Activated CD8-positive, alpha-beta memory T cell treated with anti-CD3 and anti-CD28 coated beads, Interleukin-2, amount 10 ng/mL, durations not matched to agents 7 days and 5 days (primary cell): ENCODE measurements at places on chromosomes 13 and 19. TPM values are rescaled to one million over a fixed set of nuclear protein-coding genes. Genes with fewer than 3 reads are reported as not detected.
A peak's percentile ranks its signal among the peaks of the same experiment; 100 is the strongest.

DNA sequence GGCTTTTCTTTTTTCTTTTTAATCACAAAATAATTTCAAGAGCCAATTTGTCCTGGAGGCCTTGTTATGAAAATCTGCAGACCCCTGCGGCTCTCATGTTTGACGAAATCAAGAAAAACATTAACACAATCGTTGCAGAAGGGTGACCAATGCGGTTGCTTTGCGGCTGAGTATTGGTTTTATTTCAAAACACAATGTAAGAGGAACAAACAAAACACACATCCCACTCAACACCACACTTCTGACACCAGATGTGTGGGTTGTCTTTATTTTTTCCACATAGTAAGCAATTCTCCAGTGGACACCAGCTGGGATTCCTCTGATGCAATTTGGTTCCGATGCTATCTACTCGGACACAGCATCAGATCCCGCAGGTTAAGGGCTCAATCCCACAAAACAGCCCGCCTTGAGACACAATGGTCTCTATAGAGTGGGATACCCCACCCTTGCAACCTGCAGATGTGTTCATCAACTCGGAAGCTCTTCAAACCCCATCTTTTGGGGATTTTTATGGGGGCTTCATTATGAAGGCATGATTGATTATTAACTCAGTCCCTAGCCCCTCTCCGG is 21.9 kb upstream of the CCDC124 start:
- no peak for DNase-seq

- no peak for DNase-seq
Observed at GRCh38 chr13:42149136-42149535, 100.7 kb downstream of the DGKH start.

The CAPN12 gene
- 8.4 TPM for total RNA-seq

The ZNF835 gene
- total RNA-seq, result 2.1 TPM

DNA sequence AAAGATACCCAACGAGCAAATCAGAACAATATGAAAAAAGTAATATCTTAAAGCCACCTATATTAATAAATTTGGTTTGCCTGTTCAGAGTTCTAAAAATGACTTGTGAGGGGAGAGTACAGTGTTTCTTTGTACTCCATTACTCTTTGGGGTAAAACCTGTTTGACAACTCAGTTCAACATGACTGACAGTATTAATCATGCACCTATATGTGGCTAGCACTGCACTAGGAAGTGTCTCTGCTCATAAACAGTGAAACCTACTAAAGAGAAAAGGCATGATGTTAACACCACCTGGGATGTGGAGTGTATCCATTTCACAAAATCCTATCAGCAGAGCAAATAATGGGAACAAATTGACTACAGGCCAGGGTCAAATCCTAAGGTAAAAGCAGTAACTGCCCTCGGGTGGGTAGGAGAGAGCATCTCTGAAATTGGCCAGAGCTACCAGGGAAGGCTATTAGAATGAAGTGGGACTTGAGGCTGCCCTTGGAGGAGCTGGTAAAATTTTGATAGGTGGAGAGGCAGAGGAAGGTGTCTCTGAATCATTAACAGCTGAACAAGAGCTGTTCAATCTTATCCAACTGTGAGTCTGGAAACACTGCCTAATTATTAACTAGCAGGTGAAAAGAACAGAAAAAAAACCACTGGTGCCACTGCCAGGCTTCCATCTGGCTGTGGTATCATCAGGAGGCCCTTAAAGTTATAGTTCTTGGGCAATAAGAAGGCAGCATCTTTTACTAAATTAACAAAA is 365.1 kb downstream of the DNAJC15 start:
- no peak for DNase-seq

DNA sequence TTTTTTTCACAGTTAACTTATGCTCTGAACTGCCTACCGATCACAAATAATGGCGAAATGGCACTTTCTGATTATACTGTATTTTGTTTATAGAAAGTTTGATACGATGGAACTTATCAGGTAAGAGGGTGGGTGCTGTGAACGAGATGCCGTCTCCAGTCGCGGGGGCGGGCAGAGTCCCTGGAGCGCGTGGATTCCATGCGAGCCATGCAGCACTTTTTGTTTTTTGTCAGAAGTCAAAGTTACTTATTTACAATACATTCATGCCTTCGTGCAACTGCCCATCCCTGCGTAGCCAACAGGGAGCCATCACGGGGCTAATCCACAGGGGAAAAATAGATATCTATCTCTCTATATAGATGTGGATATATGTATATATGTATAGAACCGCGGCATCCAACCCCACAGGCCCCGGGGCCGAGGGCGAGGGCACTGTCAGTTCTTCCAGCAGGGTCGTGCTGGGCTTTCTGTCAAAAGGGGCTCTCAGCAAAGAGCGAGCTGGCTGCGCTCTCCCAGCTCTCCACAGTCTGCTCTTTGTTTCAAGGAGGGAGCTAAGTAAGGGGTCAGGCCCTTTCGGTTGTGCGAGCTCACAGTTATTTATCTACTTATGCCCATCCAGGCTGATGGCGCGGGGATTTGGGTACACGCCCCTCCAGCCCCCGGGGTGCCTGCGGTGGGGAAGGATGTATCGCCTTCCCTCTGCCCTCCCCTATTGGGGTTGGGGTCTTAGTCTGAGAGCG is 3.4 kb downstream of the SLITRK1 start:
- no peak for DNase-seq

The ACER1 gene
- total RNA-seq, result not detected

DNA sequence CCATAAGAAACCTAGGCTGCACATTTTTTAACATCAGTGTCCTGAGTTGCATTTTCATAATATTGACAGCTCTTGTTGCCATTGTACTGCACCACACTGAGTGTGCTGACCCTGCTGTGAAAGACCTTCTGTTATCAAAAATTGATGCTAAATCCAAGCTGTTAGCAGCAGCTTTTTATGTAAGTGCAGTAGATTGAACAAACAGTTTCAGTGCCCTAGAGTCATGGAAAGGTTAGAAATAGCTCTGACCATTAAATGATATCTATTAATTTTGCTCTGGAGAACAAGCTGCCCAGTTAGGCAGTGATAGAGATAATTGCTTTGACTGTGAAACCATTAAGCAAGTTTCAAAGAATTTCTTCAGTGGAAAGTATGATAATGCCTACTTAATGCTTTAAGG is 1289.2 kb upstream of the PCDH20 start:
- no peak for DNase-seq

DNA sequence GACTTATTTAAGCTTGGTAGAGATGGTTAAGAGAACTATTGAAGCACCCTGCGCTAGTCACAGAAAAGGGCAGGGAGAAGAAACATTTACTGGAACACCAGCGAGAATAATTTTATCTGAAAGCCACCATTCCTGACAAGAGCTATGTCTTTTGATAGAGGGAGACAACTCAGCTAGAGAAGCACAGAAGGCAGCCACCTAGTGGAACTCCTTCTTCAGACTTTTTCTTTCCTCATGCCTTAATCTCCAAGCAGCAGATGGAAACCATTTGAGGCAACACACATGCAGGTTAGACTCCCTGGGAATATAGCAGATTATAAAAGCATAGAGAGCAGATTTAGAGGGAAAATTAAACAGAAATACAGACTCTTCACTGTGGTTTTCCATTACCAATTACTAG is 813.4 kb downstream of the SLITRK6 start:
- no peak for DNase-seq

DNA sequence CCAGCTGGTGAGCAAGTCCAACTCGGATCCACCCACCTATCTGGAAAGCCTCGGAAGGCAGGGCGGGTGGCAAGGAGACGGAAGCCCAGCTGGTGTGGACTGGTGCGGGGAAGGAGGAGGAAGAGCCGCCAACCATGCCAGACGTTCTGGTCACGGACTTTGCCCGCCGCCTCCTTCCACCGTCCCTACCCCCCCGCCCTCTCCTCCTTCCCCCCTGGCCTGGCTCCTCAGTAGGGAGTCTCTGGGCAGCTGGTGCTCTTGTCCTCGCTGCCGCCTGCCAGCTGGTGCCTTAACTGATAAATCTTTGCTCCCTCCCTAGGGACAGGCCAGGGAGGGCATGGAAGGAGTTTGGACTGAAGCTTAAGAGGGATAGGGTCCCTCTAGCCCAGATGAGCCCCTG is 4.8 kb downstream of the SYNGR4 start:
- no peak for DNase-seq

DNA sequence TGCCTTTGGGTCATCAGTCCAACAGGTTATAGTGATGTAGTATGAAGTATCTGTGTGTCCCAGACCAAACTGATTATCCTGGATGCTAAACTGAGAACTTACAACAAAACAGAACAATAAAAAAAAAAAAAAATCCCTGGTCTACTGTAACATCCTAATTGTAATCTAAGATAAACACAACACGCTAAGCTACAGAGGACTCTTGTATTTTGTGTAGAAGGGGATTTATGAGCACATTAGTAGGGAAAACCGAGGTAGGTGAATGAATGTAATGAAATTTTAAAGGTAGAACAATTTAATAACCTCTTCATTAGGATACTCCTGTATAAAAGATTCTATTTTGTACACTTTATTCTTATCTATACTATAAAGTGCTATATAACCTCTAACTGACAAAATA is 424.1 kb downstream of the NDFIP2 start:
- no peak for DNase-seq

DNA sequence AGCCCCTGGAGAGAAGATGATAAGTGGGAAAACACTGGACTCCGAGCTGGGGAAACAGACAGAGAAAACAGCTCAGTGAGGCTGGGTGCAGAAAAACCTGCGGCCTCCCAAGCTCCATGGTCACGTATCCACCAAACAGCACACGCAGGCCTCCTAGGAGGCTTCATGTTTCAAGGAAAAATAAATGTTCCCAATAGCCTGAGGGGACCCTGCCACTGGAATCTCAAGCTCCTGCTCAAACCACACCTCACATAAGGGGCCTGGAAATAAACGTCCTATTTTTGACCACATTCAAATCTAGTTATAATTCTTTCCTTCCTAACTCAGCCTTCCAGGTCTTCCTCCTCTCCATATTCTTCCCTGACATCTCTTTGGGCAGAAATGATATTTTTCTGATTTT is 225.7 kb downstream of the ABCC4 start:
- no peak for DNase-seq

DNA sequence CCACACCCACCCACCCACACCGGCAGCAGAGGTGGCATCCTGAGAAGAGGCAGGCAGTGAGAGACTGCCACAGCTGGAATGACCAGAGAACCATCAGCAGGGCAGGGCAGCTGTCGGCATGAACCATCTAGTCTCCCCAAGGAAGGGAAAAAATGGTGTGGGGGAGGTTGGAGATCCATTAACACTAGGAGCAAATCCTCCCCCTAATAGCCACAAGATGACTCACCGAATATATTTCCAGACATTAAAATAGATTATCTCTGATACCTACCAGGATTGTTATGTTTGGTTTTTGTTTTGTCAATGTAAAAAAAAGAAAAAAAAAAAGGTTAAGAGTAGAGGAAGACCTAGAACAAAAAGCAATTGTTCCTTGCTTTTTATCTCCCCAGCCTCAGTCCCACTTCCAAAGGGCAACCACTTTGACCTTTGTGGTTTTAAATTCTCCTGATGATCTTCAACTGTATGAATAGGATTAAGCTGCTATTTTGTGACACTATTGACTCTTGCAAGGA is 34.2 kb downstream of the THSD1 start:
- DNase-seq, result no peak

DNA sequence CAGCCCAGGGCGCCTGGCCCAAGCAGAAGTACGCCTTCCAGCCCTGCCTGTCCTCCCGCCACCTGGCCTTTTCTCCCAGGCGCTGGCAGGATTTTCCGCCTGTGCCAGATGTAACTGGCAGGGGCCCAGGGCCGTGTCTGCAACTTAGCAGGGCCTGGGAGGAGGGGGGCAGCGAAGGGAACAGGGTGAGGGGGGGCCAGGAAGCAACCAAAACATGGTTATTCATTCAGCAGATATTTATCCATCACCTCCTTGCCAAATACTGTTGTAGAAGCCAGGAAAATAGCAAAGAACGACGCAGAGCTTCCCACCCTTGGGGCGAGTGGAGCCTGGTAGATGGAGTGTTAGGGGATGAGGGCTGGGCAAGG is 5.6 kb downstream of the TLE6 start:
- no peak for DNase-seq

The ONECUT3 gene
- not detected for total RNA-seq

The LGI4 gene
- not detected for total RNA-seq

DNA sequence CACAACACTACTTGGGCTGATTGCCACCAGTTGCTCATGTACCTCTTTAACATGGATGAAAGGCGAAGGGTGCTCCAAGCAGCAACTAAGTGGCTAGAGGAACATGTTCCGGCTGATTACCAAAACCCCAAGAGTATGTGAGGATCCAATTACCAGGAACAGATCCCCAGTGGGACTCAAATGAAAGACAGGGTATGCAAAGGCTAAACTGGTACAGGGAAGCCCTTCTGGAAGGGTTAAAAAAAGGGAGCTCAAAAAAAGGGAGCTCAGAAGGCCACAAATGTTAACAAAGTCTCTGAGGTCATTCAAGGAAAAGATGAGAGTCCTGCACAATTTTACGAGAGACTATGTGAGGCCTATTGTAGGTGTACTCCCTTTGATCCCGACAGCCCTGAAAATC is 604.7 kb downstream of the UQCRFS1 start:
- no peak for DNase-seq

The POU2F2 gene
- 17.7 TPM for total RNA-seq

The SIAH3 gene
- total RNA-seq, result not detected

The DHRS12 gene
- total RNA-seq, result 6.0 TPM

GRCh38 chr19:48635966-48636858 is 967 bp downstream of the DBP start:
- DNase-seq, result peak; percentile 71

DNA sequence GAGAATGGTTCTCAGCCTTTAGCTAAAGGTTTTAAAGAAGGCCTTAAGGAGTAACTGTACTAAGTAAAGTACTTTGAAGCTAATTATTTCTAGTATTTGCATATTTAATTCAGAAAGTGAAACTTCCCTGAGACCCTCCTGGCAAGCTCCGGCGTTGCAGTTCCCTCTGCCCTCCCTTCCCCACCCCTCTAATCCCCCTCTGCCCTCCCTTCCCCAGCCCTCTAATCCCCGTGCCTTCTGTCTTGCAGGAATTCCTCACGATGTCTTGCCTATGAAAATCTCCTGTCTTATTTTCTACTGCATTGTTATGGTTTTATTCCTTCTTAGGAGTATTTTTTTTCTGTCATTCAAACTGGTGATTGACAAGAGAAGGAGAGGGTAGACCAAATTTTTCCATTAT is 236.9 kb downstream of the COL4A1 start:
- no peak for DNase-seq

DNA sequence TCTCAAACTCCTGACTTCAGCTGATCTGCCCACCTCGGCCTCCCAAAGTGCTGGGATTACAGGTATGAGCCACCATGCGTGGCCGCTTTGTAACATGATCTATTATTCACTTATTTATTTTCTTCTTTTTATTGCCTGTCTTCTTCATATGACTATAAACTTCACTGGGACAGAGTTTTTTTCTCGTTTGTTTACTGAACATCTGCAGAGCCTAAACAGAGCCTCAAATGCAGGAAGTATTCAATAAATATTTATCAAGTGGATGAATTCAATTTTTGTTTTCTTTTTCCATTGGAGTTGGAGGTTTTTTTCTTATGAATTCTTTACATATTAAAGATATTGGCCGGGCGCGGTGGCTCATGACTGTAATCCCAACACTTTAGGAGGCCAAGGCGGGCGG is 54.7 kb downstream of the SKA3 start:
- DNase-seq, result no peak

The IGSF23 gene
- not detected for total RNA-seq

The ZNF726 gene
- 14.2 TPM for total RNA-seq
